ENCODE measurements at places on chromosomes 5 and 9.

DNA sequence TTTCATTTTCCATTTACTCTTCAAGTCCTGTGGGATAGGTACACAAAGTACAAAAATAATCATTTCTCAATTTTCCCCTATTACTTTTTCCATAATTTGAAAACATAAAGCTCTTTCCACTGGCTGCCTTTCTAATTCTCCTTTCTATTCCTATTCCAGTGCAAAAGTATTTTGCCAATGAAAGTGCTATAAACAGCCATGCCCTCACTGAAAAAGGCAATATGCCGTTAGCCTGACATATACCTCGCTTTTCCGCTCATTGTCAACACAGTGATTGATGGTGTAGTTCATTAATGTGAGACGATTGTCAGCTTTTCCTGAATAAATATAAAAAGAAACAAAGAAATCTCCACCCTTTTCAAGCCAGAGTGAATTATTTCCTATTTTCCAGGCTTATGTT, 97.5 kb downstream of the EBF1 start:
- DNase-seq = no peak

GRCh38 chr5:157308836-157309465, 43.0 kb downstream of the CYFIP2 start:
- peak; percentile 6 for DNase-seq

DNA sequence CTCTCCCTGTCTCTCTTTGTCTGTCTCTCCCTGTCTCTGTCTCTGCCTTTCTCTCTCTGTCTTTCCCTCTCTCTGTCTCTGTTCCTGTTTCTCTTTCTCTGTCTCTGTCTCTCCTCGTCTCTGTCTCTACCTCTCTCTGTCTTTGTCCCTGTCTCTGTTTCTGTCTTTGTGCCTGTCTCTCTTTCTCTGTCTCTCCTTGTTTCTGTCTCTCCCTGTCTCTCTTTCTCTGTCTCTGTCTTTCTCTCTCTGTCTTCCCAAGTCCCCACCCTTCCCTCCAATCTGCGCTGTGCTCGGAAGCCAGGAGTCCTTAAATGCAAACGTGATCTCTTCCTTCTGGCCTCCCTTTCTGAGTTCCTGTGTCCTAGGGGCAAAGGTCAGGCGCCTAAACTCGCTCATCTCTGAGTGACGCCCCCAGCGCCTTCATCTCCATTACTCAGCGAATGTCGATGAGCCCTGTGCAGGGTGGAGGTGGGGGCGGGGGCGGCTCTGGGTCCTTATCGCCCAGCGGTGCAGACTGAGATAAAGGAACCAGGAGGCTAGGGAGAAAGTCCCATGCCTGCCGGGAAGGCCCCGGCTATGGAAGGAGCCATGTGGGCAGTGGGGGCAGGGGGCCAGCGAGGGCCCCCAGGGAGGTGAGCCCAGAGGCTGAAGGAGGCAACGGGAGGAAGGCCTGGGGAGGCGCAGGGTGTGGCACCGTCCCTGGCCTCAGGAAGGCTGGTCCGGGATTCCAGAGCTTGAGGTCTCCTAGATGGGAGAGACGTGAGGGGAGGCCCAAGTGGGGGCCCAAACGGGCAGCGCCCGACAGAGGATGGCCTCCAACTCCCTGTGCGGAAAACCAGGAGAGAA, 1.5 kb upstream of the SLC6A19 start:
- DNase-seq = peak; percentile 92

DNA sequence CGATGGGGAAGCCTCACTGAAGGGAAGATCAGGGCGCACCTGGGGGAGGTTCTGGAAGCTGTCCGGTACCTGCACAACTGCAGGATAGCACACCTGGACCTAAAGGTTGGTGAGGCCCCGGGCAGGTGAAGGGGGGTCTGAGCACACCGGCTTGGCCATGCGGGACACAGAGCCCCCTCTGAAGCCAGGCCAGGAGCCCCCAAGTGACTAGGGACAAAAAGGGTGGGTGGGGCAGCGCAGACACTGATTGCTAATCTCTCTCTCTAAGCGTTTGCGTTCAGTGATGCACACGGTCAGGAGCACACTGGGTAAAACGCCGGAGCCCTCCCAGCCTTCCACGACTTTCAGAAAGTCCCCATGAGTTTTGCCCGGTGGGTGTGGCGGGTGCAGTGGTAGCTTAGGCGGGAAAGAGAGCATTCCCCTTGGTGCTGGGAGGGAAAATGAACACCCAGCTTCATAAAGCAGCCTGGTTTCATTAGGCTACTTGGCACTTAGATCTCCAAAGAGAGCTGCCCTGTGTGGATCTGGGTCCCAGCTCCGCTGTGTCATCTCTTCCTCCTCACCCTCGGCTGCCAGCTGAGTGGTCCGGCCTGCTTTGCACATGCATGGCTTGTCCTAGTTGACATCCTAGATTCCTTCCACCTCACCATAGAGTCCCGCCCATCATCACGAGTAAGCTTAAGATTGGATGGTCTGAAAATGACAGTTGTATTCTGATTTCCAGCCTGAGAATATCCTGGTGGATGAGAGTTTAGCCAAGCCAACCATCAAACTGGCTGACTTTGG, 74.2 kb upstream of the OTULINL start:
- no peak for DNase-seq

DNA sequence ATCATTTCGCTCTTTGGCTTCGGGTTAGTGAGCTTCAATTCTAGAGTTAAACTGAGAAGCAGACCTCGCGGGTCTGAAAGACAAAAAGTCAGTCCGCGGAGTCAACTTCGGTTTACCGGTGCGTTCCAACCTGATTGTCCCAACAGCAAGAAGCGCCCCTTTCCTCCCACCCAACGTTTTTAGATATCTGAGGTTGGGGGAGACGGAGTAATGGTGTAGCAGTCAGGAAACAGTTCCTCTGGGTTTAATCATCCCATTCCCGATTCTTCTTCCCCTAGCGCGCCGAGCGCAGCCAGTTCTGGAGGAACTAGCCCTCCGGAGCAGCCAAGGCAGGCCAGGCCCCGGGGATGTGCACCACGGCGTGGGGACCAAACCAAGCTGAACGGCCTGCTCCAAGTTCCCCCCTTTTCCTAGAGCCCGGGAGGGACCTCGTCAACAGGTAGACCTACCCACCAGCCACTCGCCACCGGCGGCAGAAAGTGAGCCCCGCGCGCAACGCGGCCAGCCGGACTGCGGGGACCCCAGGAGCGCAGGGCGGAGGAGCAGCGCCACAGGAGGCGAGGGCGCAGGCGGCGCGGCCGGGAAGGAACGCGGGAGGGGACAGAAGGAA, 622 bp upstream of the ISL1 start:
- peak; percentile 8 for DNase-seq

GRCh38 chr9:126504977-126505455, 108.7 kb upstream of the LMX1B start:
- no peak for DNase-seq

DNA sequence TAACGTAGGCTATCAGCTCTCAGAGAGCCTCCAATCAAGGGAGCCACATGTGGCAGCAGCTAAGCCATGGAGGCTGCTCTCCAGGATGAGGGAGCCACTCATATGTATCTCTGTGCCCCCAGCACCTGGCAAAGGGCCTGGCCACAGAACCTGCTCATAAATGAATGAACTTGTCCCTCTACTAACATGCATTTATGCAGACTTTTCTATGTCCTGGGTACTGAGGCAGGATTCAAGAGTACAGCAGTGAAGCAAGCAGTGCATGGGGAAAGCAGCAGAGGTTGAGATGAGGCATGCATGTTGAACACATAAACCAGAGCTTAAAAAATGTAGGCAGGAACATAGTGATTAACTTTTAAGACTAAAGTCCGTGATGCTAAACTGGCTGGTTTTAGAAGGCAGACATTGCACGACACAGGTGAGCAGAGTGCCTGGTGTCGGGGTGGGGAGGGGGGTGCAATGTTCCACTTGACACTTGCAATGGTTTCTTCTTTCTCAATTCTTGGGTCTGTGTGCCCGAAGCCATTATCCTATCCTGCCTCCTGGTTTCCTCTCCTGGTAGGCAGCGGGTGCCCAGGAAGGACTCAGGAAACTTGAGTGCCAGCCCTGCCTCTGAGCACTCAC, 142.8 kb upstream of the ALDH1B1 start:
- no peak for DNase-seq

GRCh38 chr5:178361657-178362445, 129.2 kb upstream of the PHYKPL start:
- no peak for DNase-seq

- DNase-seq = no peak
Measured at GRCh38 chr9:98900725-98901124, 43.0 kb upstream of the COL15A1 start.

DNA sequence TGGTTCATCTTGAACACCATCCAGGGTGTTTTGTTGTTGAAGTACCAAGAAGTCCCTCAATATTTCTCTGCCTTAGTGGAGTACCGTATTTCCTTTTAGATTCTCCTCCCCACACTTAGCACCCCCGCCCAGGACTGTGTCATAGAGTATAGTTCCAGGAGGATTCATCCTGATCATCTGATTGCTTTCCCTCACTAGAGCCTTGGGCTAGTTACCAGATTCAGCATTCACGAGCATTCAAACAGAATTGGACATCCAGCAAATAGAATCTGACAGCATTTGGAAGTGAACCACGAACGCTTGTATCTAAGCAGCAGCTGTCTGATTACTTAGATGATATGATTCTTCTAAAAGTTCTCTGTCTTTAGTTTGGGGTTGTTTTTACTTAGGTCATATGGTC, 248.1 kb upstream of the TAS2R1 start:
- no peak for DNase-seq

Data from erythroblast (primary cell).